ENCODE measurements at places on chromosomes 2 and 18.

- no peak for DNase-seq
Observed at GRCh38 chr2:72612614-72613160, 213.1 kb downstream of the EXOC6B start.

DNA sequence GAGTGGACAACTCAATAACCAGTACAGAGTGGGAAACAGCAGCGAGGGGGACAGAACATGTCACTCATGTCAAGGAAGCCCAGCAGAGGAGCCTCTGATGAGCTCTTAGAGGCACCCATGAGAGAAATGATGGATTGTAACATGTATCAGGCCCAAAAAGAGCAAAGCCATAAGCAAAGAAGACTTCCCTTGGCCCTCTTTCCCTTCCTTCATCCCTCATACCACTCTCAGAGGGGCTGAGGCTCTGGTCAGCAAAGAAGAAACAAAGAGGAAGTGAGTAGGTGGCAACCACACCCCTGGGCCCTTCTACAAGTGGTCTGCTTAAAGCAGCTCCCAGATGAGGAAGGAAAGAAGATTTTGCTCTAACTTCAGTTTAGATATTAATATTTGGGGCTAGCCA is 112.8 kb downstream of the CDC42EP3 start:
- DNase-seq, result no peak

DNA sequence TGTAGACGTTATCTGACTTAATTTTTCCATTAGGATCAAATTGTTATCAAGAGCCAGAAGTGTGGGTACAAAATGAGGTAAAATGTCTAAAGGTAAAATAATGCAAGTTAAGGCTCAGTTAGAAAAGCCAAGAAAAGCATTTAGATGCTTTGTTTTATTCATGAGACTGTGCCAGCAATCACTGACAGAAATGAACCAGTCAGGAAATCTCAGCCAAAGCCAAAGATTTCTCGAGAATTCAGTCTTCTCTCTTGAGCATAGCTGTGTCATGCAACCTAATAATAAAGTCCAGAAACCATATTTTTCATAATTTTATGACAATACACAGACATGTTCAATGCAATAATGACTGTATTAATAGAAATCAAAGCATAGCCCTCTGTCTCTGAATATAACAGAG is 43.5 kb upstream of the ZNF397 start:
- peak; percentile 21 for DNase-seq

GRCh38 chr2:69946351-69947324 is 14.8 kb downstream of the ASPRV1 start:
- DNase-seq, result peak; percentile 21

GRCh38 chr2:33145459-33145858 is 198.7 kb downstream of the LTBP1 start:
- DNase-seq, result no peak

GRCh38 chr18:79465392-79465991 is 69.8 kb downstream of the NFATC1 start:
- no peak for DNase-seq

DNA sequence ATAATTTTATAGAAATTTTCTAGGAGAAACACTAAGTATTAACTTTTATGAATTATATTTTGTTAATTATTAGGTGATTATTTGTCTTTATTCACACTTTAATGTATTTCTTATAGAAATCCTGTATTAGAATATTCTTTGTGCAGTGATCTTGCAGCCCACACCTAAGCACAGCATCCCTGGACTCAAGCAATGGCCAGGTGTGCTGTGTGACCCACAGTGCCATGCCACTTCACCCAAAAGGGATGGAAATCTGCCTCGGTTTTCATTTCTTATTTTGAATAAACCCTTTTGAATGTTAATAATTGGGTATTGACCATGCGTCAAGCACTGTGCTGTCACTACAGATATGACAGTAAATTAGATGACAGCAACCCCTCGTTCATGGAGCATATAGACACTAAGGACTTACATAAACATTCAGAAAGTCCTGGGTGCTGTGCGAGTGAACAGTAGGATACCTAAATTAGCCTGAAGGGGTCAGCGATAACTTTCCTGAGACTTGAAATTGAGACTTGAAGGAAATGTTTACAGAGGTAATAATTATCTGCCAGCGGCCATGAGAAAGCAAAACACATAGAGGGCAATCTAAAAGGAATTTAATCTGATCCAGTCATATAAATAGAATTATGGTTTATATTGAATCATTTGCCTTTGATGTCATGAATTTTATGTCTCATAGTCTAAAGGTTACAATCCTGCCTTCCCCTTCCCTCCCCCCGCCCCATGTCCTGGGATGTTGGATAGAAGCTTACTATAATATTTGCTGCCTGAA is 52.7 kb upstream of the CALCRL start:
- DNase-seq, result peak; percentile 24

DNA sequence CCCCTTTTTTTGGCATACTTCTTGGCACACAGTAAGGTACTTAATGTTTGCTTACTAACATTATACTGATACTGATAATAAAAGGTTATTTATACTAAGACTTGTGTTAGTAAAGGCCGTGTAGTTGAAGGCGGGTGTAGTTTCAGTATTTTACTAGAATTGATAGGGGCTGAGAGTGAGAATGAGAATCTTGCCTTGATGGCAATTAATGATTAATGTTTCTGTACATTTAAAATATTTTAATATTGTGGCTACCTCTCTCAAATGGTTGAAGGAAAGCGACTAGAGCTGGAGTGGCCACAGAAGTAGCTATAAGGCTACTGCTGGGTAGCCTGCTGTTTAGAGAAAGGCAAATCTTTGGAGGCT is 29.3 kb downstream of the PELI1 start:
- no peak for DNase-seq

DNA sequence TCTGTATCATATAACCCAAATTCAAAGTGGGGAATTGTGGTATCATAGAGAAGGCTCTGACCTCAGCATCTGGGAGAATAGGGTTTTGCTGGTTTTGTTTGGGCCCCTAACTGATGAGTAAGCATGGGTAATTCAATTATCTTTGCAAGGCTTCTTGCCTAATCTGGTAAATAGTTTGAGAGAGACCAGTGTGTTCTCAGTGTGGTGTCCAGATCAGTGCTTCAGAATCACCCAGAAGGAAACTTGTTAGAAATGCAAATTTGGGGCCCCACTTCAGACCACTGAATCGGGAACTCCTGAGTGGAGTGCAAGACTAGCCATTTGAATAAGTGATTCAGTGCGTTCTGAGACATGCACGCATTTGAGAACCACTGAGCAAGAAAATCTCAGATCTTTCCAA is 282.7 kb downstream of the EPHA4 start:
- DNase-seq, result peak; percentile 50

DNA sequence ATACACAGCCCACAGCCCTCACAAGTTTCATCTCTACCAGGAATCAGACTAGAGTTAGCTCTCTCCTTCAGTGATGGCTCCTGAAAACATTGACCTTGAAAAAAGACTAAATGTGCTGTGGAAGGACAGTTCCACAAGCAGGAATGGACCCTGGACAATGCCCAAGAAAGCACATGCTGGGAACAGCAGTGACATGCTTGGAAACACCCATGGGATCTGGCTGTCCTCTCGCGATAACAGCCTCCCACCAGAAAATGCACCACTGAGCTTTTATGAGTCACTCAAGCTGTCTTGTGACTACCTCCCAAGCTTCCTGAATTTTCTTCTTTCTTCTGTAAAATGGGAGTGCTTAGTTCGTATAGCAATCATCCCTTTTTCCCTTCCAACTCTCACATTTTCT is 269.2 kb downstream of the LRATD1 start:
- DNase-seq, result no peak

DNA sequence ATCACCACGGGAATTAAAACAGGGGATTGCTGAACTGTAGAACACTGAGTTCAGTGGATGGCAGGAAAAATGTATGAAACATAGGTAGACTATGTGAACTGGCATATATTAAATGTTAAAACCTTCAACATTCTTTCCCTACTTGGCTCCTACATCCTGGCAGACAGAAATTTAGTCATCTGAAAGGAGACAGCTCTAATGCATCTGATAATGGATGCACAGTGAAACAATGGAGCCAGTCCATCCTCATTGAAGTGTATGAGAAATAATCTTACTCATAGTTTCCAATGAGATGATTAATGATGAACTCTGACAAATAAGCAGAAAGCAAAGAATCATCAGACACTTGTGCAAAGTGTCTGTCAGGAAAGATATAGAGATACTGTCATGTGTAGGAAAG is 1629.7 kb upstream of the TMEFF2 start:
- peak; percentile 65 for DNase-seq

GRCh38 chr18:43847164-43848091 is 570.1 kb upstream of the SYT4 start:
- peak; percentile 58 for DNase-seq

DNA sequence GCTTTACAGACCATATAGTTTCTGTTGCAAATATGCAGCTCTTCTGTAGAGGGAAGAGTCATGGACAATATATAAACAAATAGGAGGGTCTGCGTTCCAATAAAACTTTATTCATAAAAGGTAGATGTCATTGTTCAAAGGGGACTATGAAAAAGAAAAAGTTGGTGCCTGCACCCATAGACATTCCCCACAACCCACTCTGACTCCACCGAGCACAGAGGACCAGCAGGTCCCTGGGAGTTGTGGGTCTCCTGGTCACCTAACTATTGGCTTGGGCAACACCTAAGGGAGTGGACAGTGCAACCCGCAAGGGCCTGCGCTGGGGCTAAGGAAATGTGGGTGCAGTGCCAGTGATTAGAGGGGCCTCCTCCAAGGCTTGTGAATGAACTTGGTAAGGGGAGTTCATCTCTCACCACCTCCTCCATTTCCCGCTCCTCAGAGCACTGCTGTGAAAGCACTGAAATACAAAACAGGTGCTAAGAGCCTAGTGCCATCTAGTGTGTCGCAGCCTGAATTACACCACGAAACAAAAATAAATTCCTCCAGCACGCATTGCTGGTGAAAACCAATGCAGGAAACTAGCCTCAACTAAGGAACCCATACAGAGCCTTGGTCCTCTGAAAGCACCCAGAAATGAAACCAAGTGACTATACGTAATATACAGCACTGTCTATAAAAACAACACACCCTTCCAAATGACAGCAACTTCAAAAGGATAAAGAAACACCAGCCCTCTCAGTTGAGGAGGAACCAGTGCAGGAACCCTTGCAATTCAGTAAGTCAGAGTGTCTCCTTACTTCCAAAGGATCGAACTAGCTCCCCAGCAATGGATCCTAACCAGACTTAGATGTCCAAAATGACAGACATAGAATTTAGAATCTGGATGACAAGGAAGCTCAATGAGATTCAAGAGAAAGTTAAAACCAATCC is 166.6 kb downstream of the RNF144A start:
- DNase-seq, result no peak

GRCh38 chr2:230640540-230641011 is 72.1 kb upstream of the CAB39 start:
- DNase-seq, result no peak

DNA sequence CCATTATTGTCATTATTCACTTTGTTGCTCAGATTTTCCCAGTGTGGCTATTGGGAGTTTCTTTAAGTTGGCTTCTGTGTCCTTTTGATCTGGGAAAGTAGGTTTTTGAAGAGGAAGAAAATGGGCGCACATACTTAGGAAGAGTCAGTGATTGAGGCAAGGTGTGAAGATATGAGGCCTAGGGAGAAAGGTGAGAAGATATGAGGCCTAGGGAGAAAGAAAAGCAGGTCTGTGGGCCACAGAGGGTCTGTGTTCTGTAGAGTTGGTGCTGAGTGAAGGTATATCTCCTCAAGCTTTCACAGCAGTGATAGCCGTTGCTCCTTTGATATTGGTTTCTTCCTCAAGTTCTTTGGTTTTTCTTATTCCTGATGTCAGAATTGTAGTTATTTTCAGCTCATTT is 126.2 kb downstream of the AGPS start:
- no peak for DNase-seq

DNA sequence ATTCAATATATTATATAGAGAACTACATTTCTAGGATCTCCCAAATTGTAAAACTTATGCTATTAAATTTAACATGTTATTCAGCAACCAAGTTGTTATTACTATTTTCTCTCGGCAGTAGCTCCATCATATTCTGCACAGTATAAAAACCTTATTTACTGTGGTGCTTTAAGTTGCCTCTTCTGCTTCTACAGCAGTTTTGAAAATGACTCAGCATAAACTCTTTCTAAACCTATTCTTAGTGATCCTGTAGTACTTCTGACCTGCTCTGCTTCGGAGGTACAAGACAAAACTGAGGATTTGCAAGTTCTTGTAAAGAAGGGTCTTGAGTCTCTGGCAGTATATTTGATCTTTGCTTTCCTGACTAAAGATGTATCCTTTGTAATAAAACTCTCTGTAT is 567.2 kb downstream of the TMX3 start:
- no peak for DNase-seq

- no peak for DNase-seq
Observed at GRCh38 chr2:187991389-187991788, 300.3 kb upstream of the GULP1 start.

DNA sequence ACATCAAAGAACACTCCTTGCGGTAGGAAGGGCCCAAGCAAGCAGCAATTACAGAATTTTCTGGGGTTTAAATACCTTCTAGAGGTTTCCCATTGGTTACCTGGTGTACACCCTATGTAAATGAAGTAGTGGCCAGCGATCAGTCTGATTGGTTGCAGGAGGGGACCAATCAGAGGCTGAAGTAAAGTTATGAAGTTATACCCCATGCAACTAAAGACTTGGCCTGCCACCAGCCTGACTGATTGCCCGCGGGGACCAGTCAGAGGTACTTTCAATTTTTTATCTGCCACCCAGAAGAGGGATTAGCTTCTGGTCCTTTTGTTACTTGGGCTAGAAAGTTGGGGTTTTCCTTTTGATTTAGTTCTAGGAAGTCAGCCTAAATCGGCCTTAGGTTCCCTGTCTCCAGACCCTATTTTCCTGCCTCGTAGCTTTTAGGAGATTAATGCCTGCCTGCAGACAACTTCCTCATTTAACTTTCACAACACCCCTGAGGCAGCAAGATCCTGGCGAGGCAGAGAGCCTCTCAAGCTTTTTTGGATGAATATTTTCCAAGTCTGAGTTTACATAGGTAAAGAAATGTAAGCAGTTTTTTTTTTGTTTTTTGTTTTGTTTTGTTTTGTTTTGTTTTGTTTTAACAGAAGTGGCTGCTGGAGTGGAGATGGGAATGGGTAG is 1.5 kb upstream of the DGUOK start:
- DNase-seq, result no peak

- DNase-seq, result no peak
Observed at GRCh38 chr18:78309924-78310323, 669.7 kb upstream of the SALL3 start.

GRCh38 chr2:10331027-10331701 is 28.5 kb downstream of the HPCAL1 start:
- DNase-seq, result peak; percentile 10

DNA sequence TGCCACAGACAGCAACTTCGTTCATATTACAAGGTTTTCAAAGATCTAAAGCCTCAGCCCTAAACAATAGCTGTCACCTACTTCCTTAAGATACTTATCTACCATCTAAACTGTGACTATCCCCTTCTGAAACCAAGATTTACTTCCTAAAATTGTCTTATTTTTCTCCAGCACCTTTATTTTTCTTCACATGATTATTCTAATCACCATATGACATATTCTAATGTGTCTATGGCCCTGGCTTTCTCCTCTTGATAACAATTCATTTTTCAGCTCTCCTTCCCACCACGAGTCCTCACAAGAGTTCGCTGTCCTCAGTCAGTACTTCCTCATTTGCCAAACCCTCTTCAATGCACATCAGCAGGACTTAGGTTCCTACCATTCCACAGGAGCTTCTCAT is 53.9 kb downstream of the RTTN start:
- no peak for DNase-seq
